ENCODE measurements at places on chromosomes 3 and 15. TPM values are rescaled to one million over a fixed set of nuclear protein-coding genes. Genes with fewer than 3 reads are reported as not detected.

The UBA7 gene
- 65.1 TPM for total RNA-seq

DNA sequence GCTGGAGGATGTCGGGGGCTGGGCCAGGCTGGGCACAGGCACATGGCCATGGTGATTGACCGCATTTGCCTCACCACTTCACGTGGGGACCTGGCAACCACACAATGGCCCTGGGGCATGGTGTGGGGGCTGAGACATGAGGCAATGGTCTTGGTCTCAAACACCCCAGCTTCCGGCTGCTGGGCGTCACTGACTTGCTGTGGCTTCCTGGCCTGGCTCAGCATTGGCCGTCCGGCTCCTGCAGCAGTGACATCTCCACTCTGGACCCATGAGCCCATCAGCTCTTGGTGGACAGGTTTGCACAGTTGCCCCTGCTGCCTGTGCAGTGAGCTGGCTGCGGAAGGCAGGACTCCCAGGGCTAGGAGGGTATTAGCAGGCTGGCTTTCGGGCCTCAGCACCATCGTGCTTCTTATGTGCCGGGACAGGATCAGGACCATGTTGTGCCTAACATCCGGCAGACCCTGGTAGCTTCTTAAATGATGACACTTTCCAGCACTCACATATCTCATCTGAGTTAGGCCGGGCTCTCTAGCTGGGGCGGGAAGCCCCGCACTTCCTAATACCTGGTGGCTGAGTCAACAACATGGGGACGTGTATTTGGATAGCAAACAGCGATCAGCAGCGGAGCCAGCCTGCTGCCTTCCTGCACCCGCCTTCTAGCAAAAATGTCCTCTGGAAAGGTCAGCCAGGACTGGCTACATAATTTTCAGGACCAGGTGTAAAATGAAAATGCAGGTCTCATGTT is 34.1 kb downstream of the ZNF710 start:
- peaks cover 17% of the 10 kb centered on the region for H3K36me3 ChIP-seq
- peak overlapping the region; percentile 10 for H3K4me3 ChIP-seq
- no peak overlapping the region for H3K27ac ChIP-seq
- DNase-seq = no peak

GRCh38 chr3:188901126-188901525 is 270.6 kb upstream of the TPRG1 start:
- H3K27ac ChIP-seq = no peak overlapping the region
- no peak overlapping the region for H3K4me3 ChIP-seq
- no peaks in the 10 kb centered on the region for H3K27me3 ChIP-seq
- DNase-seq = no peak
- peaks cover 7% of the 10 kb centered on the region for H3K4me1 ChIP-seq
- peaks cover 4% of the 10 kb centered on the region for H3K36me3 ChIP-seq

DNA sequence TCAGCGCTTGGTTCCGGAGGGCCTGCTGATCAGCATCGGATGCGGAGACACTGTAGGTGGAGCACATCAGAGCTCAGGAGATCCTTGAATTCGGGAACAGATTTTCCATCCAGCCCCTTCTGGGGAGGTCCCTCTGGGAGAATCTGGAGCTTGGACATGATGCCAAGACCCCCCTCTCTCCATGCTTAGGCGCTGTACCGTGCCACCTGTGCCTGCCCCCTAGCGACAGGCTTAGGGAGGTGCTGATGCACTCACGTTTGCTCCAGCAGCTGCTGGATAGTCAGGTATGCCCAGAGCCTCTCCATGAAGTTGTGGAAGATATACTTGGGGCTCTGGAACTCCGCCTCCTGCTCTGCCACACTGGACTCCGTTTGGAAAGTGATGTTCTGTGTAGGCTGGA is 9.7 kb downstream of the ITIH4 start:
- DNase-seq = peak; percentile 28
- no peak overlapping the region for H3K27ac ChIP-seq
- no peaks in the 10 kb centered on the region for H3K4me1 ChIP-seq

DNA sequence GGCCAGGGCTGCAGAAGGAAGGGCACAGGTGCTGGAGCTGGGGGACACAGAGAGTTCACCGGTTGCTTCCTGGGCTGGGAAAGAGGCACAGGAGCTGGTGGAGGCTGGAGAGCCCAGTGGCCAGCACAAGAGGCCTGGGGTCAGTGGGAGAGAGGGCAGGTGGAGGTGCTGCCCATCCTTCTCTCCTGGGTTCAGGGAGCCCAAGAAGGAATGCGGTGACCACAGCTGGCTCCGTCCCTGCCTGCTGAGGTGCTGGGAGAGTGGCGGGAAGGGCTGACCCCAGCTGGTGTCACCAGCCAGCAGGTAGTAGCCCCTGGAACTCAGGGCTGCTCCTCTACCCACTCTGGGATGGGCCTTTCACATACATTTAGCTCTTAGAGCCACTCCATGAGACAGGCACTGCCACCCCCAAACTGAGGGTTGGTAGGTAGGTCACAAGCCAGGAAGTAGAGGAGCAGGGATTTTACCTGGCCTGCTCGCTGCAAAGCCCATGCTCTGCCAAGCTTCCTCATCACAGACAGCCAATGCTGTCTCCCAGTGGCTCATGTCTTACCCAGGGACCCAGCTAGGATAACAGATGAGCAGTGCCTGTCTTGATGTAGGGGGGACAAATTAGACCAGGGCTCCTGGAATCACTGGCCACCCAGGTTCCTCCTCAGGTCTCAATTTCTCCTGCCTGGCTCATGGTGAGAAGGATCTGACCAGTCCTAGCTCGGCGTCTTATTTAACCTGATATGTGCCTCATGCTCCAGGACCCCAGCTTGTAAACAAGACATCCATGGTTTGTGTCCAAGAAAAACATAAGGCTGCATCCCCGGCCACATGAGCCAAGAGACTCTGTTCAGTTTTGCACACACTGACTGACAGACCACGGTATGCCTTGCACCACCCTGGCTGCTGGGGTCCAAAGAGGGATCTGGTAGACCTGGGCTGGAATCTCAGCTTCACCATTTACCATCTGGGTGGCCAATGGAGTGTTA is 119.2 kb downstream of the CORO2B start:
- H3K4me1 ChIP-seq = peaks cover 6% of the 10 kb centered on the region
- H3K27ac ChIP-seq = no peak overlapping the region
- H3K4me3 ChIP-seq = no peak overlapping the region
- DNase-seq = no peak

- DNase-seq = no peak
- no peak overlapping the region for H3K4me3 ChIP-seq
- H3K27me3 ChIP-seq = peaks cover 31% of the 10 kb centered on the region
- peaks cover 5% of the 10 kb centered on the region for H3K4me1 ChIP-seq
- H3K36me3 ChIP-seq = no peaks in the 10 kb centered on the region
- no peak overlapping the region for H3K27ac ChIP-seq
Observed at GRCh38 chr15:40241269-40242212, 2.7 kb downstream of the PAK6 start.

- no peak for DNase-seq
- no peak overlapping the region for H3K4me3 ChIP-seq
- no peaks in the 10 kb centered on the region for H3K27me3 ChIP-seq
- no peak overlapping the region for H3K27ac ChIP-seq
- no peaks in the 10 kb centered on the region for H3K36me3 ChIP-seq
- no peaks in the 10 kb centered on the region for H3K4me1 ChIP-seq
Observed at GRCh38 chr3:164222197-164222596, 856.1 kb downstream of the SI start.
